ENCODE measurements at places on chromosomes 7 and 10.

DNA sequence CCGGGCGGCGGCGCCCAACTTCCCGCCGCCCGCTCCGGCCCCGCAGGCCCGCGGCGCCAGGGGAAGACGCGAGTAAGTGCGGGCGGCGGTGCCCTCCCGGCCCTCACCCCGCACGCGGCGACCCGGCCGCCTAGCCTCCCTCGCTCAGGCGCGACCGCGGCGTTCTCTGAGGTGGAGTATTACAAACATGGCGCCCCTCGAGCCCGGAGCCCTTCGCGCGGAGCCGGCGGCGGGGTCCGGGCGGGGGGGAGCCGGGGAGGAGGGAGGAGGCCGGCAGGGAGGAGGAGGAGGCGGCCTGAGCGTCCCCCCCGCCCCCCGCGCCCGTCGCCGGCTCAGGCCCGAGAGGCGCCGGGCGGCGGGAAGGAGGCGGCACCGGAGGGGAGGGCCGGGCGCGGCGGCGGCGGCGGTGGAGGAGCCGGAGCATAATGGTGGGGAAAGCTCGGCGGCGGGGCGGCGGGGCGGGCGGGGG is at the start of gene ZMYND11:
Gene ZMYND11 (plus strand): TSS at position 324 of the 469 bp plus-strand sequence. CDS start 44,558 bp downstream, outside the sequence.
- peak; percentile 35 for DNase-seq

- DNase-seq = no peak
These were observed 534.5 kb downstream of the TNS3 start for GRCh38 chr7:47047384-47047783.

- no peak for DNase-seq
These were observed 496.8 kb downstream of the TFEC start for GRCh38 chr7:115533785-115534184.

- no peak for DNase-seq
These were observed 447.8 kb upstream of the C7orf33 start for GRCh38 chr7:148142660-148143248.

DNA sequence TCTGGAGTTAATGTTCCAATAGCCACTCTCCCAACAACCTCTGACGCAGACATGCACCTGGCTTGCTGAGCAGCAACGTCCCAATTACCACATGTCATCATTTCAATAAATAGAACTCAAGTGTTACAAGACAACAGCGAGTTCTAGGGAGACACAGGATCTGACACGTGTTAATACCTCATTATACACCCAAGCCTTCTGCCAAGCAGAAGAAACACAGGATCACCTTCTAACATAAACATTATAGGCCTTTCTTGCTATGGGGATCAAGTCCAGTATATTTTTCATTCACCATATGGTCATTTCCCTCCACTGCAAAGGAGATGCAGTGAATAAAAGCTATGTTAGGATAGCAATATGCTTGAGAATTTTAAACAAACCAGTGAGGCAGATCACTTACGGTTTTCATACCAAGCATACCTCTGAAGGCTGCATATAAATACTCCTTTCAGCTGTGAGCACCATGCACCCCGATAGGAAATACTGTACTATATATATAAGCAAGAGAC is 74.2 kb downstream of the JAZF1 start:
- no peak for DNase-seq

GRCh38 chr10:102400598-102401341 is 5.3 kb downstream of the NFKB2 start:
- DNase-seq = no peak

- DNase-seq = no peak
These were observed 105.9 kb upstream of the RHEB start for GRCh38 chr7:151625606-151626005.

- DNase-seq = no peak
These were observed 12.2 kb downstream of the UBE3C start for GRCh38 chr7:157150882-157151281.

DNA sequence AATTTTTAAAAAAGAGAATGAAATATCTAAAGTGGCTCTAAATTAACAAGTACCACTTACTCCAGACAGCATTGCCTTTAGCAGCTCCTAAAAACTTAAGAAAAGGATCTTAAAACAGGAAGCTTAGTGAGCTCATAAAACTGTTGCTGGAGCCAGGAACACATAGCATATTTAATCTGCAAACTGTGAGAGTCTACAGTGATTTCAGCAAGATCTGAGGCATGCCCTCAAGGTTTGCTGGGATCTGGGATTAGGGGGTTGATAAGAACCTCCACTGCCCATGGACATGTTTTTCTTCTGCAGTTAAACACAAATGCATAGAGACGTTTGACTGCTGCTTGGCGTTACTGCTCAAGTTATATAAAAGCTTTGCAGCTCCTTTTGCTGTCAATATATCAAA is 3.8 kb downstream of the GLI3 start:
- DNase-seq = no peak

- no peak for DNase-seq
These were observed 597.6 kb downstream of the PCDH15 start for GRCh38 chr10:54203401-54203800.

- DNase-seq = no peak
These were observed 22.9 kb downstream of the IKZF1 start for GRCh38 chr7:50327443-50327842.

DNA sequence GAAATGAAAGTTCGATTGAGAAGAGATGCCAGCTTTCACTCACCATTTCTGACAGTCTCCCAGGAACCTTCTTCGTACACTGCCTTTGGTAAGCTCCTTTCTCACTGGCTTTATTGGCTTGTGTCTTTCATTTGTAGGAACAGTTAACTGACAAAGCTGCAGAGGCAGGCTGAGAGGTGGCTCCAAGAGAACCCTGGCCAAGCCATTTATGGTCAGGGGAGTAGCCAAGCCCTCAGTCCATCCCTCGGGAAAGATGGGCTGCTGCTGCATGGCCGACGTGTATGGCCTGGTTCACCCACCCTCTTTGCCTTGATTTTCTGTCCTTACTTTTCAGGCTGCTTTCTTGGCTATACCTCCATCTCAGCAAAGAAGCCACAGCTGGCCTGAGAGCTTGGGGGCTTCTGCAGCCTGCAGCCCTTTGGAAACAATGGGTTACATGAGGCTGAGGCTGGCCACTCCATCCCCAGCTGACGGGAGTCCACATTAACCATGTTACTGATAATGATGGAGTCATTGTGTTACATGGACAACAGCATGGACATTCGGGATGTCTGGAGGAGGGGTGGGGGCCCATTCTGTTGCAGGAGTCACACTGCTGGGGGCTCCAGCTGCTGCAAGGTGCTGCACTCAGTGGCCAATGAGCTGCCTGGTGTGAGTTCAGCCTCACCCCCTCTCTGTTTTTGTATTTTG is at the start of gene OPALIN:
Gene OPALIN (minus strand): TSS at position 152 of the 690 bp plus-strand sequence. CDS start 106 bp downstream, at position 46.
- no peak for DNase-seq

DNA sequence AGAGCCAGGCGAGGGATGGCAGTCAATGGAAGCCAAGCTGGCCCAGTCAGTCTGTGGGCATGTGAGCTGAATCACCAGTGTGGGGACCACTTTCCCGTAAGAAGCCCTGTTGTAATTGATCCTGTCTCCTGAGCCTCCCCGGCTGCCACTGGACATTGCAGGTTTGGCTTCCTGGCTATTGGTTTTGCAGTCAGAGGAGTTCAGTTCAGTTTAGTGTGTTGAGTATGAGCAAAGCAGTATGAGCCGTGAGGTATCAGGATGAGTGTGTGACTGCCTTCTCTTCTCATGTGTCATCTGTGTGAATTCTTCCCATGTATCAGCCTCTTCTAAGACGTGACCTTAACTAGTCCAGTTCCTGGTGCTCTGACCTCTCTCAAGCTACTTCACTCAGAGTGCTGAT is 227.4 kb downstream of the PRKG1 start:
- DNase-seq = no peak

DNA sequence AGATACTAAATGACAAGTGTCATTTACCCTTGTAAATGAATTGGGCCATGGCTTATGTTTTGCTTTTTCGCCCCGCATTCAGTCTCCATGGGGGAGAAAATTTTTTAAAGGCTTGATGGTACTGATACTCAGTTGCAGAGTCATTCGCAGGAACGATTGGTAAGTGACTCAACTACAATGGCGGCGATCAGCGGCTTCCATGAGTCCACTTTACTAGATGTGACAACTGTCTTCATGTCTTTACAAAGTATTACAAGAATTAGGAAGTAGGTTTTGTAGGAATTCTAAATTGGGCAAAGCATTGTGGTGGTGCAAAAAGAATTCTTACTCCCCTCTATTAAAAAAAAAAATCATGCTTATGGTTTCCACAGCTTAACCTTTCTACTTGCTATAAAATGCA is 108.8 kb upstream of the ZEB1 start:
- DNase-seq = no peak

- DNase-seq = no peak
These were observed 9.6 kb upstream of the ZMIZ1 start for GRCh38 chr10:79058899-79059841.

- DNase-seq = no peak
These were observed 85.1 kb downstream of the TRIM24 start for GRCh38 chr7:138545123-138545522.

- no peak for DNase-seq
These were observed 58.4 kb downstream of the MKI67 start for GRCh38 chr10:128067691-128068397.

- no peak for DNase-seq
These were observed 1181.6 kb downstream of the DNAJB9 start for GRCh38 chr7:109751241-109751640.

DNA sequence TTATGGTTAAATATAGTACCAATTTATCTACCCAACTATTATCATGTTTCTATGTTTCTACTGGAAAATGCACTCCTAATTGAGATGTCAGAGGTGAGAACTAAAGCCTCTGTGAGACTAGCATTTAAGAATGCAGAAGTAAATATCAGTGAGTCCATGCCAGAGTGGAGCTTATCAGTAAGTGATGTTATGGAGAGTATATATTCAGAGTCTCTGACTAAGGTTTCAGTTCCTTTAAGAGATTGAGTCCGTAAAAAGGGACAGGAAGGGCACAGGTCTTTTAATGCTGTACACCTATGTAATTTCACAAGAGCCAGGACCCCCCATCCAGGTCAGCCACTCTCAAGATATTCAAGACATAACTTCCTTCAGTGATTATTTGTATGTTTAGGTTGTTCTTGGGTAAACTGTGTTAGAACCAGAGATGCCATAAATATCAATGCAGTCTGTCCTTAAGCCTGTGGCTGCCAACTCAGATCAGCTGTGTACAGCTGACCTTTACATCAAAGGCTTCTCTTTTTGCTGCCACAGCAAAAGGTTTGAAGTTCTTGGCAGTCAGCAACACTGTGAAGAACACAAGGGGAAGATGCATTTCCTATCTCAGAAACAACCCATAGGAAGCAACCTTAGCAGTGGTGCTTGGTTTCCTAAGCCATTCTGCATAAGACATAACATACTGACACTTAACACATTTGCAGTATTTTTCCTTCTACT is 244.8 kb downstream of the BICC1 start:
- no peak for DNase-seq

DNA sequence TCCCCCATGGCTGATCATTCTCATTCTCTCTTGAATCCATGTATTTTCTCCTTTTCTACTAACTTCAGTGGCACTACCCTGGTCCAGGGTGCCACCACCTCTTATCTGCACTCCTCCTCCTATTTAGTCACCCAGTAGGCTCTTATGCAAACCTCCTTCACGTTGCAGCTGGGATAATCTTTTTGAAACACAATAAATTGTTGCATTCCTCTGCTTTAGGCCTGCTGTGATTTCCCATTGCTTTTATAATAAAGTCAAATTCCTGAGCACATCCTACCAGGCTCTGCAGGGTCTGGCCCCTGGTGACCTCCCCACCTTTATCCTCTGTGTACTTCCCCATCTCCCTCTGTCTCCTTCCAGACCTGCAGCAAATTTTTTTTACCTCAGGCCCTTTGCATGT is 112.7 kb upstream of the KIAA1217 start:
- no peak for DNase-seq

DNA sequence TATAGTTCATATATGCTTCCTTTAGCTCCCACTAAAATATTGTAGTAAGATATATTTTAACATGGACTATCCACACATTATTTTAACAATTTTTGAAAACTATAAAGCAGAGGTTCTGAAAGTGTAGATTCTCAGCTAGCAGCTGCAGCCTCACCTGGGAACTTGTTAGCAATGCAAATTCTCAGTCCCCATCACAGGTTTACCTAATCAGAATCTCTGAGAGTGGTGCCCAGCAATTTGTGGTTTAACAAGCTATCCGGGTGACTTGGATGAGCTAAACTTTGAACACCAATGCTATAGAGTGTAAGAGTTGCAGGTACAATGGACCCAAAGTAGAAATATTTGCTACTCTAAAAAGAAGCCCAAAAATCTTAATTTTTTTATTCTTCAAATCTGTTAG is 99.8 kb upstream of the MDFIC start:
- DNase-seq = no peak

DNA sequence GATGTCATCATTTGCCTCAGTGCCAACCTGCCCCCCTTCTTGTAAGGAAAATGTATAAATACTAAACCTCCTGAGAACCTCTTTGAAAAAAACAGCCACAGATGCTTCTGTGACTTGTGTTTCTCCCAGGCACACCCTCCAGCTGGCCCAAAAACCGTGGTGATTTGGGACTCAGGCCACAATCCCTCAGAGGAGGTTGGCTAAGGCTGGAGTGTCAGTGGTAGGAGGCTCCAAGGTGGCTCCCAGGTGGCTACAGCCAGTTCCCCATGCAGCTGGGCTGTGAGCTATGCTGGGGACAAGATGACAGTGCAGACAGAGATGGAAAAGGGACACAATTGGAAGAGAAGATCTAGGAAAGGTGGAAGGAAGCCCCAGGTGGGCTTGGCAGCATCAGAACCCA is 104.7 kb downstream of the CPXM2 start:
- DNase-seq = no peak

DNA sequence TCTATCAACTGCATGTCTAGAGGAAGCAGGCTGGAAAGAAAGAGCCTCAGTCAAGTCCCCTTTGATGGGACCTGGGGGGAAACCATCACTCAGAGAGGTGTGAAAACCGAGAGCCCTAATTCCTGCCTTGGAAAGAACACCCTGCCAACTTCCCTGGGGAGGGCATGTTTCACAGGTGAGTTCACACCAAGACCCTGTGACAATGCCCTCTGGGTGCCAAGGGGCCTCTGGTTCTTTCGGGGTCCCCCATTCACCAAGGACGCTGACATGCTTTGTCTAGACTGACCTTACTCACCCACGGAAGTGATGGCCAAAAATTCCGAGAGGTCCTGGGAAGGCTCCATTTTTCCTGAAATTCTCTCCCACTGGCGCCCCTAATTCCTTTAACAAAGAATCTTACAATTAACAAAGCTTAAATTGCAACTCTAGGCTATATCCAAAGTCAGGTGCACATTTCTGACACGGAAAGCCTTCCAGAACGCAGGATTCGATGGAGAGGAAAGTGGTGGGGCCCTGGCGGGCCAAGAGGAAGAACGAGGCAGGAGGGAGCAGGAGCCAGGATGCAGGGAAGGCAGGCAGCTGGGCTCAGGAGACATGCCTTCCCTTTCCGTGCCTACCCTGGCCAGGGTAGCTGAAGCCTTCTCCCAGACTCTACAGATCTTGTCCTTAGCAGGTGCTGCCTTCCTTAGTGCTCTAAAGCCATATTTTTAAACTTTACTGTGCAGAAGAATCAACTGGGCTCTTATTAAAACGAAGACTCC is 23.7 kb downstream of the VSTM4 start:
- no peak for DNase-seq

GRCh38 chr7:121019018-121019417 is 30.5 kb downstream of the CPED1 start:
- no peak for DNase-seq

GRCh38 chr10:1175956-1176565 is 119.9 kb downstream of the WDR37 start:
- DNase-seq = no peak

Measured in stimulated activated CD8-positive, alpha-beta memory T cell treated with anti-CD3 and anti-CD28 coated beads, Interleukin-7, amount 100 ng/mL, for 24 hours (primary cell).